ENCODE measurements at places on chromosomes 5 and 9. TPM values are rescaled to one million over a fixed set of nuclear protein-coding genes. Genes with fewer than 3 reads are reported as not detected.

The ADAMTS2 gene
- not detected for total RNA-seq

The HTR4 gene
- not detected for total RNA-seq

The FAM200C gene
- 2.6 TPM for total RNA-seq

The NINJ1 gene
- total RNA-seq, result 30.5 TPM

The ISL1 gene
- total RNA-seq, result 1.4 TPM

The GNPDA1 gene
- 36.1 TPM for total RNA-seq

The RGS7BP gene
- total RNA-seq, result 2.1 TPM

The PTGS1 gene
- 0.44 TPM for total RNA-seq

The SPARC gene
- 0.86 TPM for total RNA-seq

The CCDC192 gene
- total RNA-seq, result not detected

The SLC26A2 gene
- 10.8 TPM for total RNA-seq

The VDAC1 gene
- total RNA-seq, result 193 TPM

The SHISAL2B gene
- not detected for total RNA-seq

The DNAH5 gene
- 3.5 TPM for total RNA-seq

The SPINK6 gene
- not detected for total RNA-seq

The LHX3 gene
- not detected for total RNA-seq

The IFNA7 gene
- total RNA-seq, result not detected

The CLIC3 gene
- total RNA-seq, result 1.4 TPM

The ANKRD18B gene
- total RNA-seq, result 5.4 TPM

The PCDHA1 gene
- not detected for total RNA-seq

The IRX4 gene
- total RNA-seq, result not detected

The FOXD4L6 gene
- not detected for total RNA-seq

The MYMK gene
- total RNA-seq, result not detected

The ANGPTL2 gene
- total RNA-seq, result 0.75 TPM

The ENHO gene
- total RNA-seq, result 2.0 TPM

The SMIM33 gene
- total RNA-seq, result not detected

The BTNL3 gene
- total RNA-seq, result not detected

The NUTM2F gene
- not detected for total RNA-seq

The PLPPR1 gene
- not detected for total RNA-seq

Data from PC-3 (cell line).